GM23248 (cell line): ENCODE measurements at places on chromosomes 2 and 18. TPM values are rescaled to one million over a fixed set of nuclear protein-coding genes. Genes with fewer than 3 reads are reported as not detected.

GRCh38 chr18:48932822-48933510 is 17.8 kb downstream of the SMAD7 start:
- H3K27me3 ChIP-seq: no peaks in the 10 kb centered on the region
- H3K27ac ChIP-seq: peak overlapping the region; percentile 87
- DNase-seq: peak; percentile 64
- H3K4me1 ChIP-seq: peaks cover 92% of the 10 kb centered on the region

DNA sequence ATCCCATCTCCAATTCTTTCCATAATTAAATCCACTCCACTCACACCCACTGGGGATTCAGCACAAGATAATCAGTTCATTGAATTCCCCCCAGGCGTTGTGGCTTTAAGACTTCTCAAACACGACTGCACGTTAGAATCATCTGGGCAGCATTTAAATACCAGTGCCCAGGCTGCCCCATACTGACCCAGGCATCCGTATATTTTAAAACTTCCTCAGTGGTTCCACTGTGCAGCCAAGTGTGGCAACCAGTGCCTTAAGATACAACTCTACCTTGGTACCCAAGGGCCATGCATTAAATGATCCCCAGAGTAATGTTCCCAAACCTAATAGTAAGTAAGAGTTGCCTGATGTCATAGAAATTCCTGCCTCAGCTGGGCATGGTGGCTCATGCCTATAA is 54.3 kb upstream of the BZW1 start:
- no peaks in the 10 kb centered on the region for H3K36me3 ChIP-seq
- peak overlapping the region; percentile 22 for H3K27ac ChIP-seq
- no peak for DNase-seq
- H3K4me1 ChIP-seq: peaks cover 36% of the 10 kb centered on the region
- no peak overlapping the region for H3K4me3 ChIP-seq

- H3K4me1 ChIP-seq: peaks cover 33% of the 10 kb centered on the region
- H3K4me3 ChIP-seq: no peak overlapping the region
- peak; percentile 98 for DNase-seq
- no peaks in the 10 kb centered on the region for H3K27me3 ChIP-seq
These were observed 71.7 kb downstream of the HS1BP3 start for GRCh38 chr2:20578895-20579825.

DNA sequence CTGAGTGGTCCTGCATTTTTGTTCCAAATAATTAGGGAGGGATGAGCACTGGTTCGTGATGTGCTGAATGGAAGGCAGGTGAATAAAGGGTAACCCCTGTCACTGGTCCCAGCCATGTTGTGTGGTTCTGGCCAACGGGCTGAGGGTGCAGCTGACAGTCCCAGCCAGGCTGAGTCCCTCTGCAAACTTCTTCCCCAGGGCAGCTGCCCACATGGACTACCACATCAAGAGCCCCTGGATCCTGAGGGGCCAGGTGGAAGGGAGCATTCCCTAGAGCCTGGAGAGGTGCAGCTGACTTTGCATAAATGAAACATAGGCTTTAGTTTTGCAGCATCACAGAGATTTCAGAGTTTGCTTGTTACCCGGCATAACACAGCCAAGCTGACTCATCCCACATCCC is 219.8 kb upstream of the MYT1L start:
- DNase-seq: no peak
- H3K27me3 ChIP-seq: no peaks in the 10 kb centered on the region
- no peak overlapping the region for H3K4me3 ChIP-seq
- H3K4me1 ChIP-seq: no peaks in the 10 kb centered on the region
- H3K27ac ChIP-seq: no peak overlapping the region

- no peaks in the 10 kb centered on the region for H3K27me3 ChIP-seq
- peaks cover 18% of the 10 kb centered on the region for H3K4me1 ChIP-seq
- no peaks in the 10 kb centered on the region for H3K36me3 ChIP-seq
- no peak overlapping the region for H3K27ac ChIP-seq
- DNase-seq: no peak
These were observed 37.0 kb upstream of the YPEL5 start for GRCh38 chr2:30109856-30110255.

- H3K36me3 ChIP-seq: no peaks in the 10 kb centered on the region
- no peak overlapping the region for H3K27ac ChIP-seq
- peaks cover under 1% of the 10 kb centered on the region; the same call in 1 of the 2 replicates for H3K4me1 ChIP-seq
- no peak overlapping the region for H3K4me3 ChIP-seq
- H3K27me3 ChIP-seq: no peaks in the 10 kb centered on the region
These were observed 13.8 kb upstream of the YWHAQ start for GRCh38 chr2:9644603-9645002.

DNA sequence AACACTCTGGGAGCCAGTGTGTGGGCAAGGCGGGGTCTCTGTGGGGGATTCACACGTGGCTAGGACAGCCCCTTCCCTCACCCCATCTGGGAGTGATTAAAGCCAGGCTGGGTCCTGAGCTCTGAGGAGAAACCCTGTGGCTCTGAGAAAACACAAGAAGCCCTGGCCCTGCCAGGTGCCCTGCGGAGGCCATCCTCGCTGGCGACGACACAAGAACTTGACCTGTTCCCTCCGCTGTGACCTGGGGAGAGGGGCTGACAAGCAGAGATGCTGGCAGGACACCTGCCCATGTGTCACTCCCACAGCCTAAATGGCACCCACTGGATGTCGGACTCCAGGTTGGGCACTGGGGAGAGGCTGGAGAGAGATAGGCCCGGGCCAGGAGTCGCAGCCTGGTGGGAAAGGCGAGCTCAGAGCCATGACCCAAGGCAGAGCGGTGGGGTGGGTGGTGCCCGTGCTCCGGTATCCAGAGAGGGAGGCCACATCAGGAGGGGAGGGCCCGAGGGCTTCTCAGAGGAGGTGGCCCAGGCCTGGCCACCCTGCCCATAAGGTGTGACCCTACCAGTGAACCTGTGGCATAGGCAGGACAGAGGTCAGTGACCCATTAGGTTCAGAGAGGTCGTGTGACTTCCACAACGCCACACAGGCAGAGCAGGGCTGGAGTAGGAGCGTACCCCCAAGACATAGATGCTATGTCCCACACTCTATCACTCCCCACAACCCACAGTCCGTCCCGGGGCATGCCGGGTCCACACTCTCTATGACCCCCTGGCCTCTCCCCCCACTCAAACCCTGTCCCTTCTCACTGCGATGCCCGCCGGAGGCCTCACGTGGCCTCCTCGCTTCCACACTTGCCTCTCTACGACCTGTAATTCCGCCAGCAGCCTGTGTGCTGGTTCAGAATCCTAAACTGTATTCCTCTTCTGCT is 59.4 kb upstream of the HPCAL1 start:
- H3K36me3 ChIP-seq: no peaks in the 10 kb centered on the region
- H3K4me1 ChIP-seq: no peaks in the 10 kb centered on the region
- H3K4me3 ChIP-seq: no peak overlapping the region
- no peaks in the 10 kb centered on the region for H3K27me3 ChIP-seq

DNA sequence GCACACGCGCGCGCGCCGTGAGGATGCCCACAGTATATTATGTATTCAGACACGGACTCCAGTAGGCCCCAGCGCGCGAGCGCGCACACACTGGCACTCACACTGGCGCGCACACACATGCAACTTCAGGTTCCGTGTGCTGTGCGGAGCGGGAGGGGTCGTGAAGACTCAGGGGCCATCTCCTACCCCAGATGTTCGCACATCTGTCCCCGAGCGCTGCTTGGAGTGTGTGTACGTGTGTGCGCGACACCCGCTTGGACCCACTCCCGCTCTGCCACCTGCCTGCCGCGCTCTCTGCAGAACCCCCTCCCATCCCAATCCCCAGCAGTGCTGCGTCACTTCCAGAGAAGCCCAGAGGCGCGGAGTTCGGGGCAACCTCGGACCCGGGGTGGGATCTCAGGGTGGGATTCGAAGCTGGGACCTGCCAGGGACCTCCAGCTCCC is 2.6 kb downstream of the NRP2 start:
- DNase-seq: no peak
- no peaks in the 10 kb centered on the region for H3K36me3 ChIP-seq
- no peak overlapping the region for H3K27ac ChIP-seq
- no peaks in the 10 kb centered on the region for H3K27me3 ChIP-seq

DNA sequence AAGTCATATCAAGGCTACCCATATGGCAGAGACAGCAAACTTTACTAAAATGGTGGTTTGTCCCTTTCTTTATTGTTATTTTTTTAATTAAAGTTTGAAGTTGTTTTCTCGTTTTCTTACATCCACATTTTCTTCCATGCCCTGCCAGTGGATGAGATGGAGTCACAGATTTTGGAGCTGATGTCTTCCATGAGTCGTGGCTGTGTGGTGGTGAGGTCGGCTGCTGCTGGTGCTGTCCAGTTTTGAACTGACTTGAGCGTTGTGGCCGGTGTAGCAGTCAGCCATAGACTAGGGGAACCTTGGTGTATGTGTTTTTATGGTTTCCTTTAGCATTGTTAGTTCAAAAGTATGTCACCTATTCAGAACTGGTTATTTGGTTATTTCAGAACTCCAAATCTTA is 182.8 kb downstream of the SH3RF3 start:
- no peak overlapping the region for H3K27ac ChIP-seq
- H3K27me3 ChIP-seq: no peaks in the 10 kb centered on the region
- H3K36me3 ChIP-seq: no peaks in the 10 kb centered on the region
- no peak overlapping the region for H3K4me3 ChIP-seq
- no peaks in the 10 kb centered on the region for H3K4me1 ChIP-seq
- peak; percentile 41 for DNase-seq

- DNase-seq: peak; percentile 48
- no peak overlapping the region for H3K4me3 ChIP-seq
- no peaks in the 10 kb centered on the region for H3K27me3 ChIP-seq
- 0 out of 2 replicates have a peak, but pooled peaks cover 3% of the 10 kb centered on the region for H3K36me3 ChIP-seq
These were observed 109.8 kb downstream of the MAP3K20 start for GRCh38 chr2:173185437-173185836.

DNA sequence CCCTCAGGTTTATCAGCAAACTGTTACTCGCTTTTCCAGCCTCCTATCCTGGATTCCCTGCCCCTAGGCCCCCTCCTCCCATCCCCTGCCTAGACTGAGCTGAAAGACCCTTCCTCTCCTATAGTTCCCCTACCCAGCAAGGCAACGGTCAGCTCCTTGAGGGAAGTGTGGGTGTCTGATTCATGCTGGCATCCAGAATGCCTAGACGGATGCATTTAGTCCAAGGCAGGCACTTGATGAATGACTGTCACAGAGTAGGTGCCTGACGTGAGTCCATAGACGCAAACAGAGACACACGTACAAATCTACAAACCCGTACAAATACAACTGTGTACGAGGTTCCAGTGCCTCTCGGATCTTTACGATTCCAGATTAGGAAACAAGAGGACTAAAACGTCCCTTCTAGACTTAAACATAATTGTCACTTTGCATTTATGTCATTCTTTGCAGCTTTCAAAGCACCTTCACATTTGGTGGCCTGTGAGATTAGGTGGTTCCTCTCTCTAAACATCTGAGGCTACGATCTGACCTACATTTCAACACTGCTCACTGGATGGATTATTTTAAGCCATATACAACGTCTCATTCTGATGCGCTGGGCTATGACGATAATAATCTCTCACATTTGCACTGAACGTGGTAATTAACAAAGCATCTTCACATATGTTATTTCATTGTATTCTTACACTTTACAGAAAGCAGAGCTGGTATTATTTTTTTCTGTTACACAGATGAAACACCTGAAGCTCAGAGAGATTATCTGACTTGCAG is 36.7 kb downstream of the DNMT3A start:
- H3K4me1 ChIP-seq: peaks cover 13% of the 10 kb centered on the region; the same call in 1 of the 2 replicates
- no peaks in the 10 kb centered on the region for H3K27me3 ChIP-seq
- no peak for DNase-seq
- H3K36me3 ChIP-seq: no peaks in the 10 kb centered on the region
- H3K27ac ChIP-seq: no peak overlapping the region

- no peaks in the 10 kb centered on the region for H3K27me3 ChIP-seq
- H3K4me3 ChIP-seq: no peak overlapping the region
- no peak overlapping the region for H3K27ac ChIP-seq
- no peaks in the 10 kb centered on the region for H3K4me1 ChIP-seq
- no peak for DNase-seq
These were observed 12.9 kb downstream of the ADAM23 start for GRCh38 chr2:206456078-206456754.

GRCh38 chr2:73018188-73018825 is 53.2 kb downstream of the SFXN5 start:
- H3K36me3 ChIP-seq: no peaks in the 10 kb centered on the region
- no peak overlapping the region for H3K4me3 ChIP-seq
- no peaks in the 10 kb centered on the region for H3K27me3 ChIP-seq
- H3K4me1 ChIP-seq: peaks cover 15% of the 10 kb centered on the region
- no peak overlapping the region for H3K27ac ChIP-seq

- no peaks in the 10 kb centered on the region for H3K4me1 ChIP-seq
- no peak for DNase-seq
- H3K4me3 ChIP-seq: no peak overlapping the region
These were observed 50.8 kb downstream of the GBX2 start for GRCh38 chr2:236117401-236117800.

GRCh38 chr18:2847317-2848246 is 776 bp downstream of the EMILIN2 start:
- H3K4me3 ChIP-seq: peak overlapping the region; percentile 82
- H3K36me3 ChIP-seq: no peaks in the 10 kb centered on the region
- peak; percentile 68 for DNase-seq
- peaks cover 7% of the 10 kb centered on the region for H3K4me1 ChIP-seq
- H3K27me3 ChIP-seq: no peaks in the 10 kb centered on the region

DNA sequence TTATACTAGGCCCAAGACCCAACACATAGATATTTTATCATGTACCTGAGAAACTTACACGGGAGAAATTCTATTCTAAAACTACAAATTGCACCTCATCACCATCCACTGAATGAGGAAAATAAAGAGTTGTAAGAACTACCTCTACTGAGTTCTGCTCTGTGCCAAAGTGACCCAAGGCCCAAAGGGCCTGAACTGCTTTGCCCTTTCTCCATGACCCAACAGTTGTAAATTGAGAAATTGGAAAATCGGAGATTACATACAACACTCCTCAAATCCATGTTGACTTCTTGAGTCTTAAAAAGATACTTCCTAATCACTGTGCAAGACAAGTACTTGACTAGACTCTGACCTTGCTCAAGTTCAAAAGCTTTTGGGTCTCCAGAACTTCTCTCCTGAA is 8.8 kb downstream of the NR4A2 start:
- H3K27ac ChIP-seq: no peak overlapping the region
- no peak overlapping the region for H3K4me3 ChIP-seq
- 0 out of 2 replicates have a peak, but pooled peaks cover 7% of the 10 kb centered on the region for H3K36me3 ChIP-seq
- DNase-seq: no peak
- peaks cover 27% of the 10 kb centered on the region; the same call in 1 of the 2 replicates for H3K27me3 ChIP-seq

- H3K27me3 ChIP-seq: no peaks in the 10 kb centered on the region
- peak overlapping the region; percentile 98 for H3K27ac ChIP-seq
- peaks cover 51% of the 10 kb centered on the region for H3K36me3 ChIP-seq
These were observed 5.3 kb downstream of the FHL2 start for GRCh38 chr2:105393373-105394055.

- H3K27me3 ChIP-seq: no peaks in the 10 kb centered on the region
- no peak overlapping the region for H3K4me3 ChIP-seq
- DNase-seq: no peak
- H3K36me3 ChIP-seq: no peaks in the 10 kb centered on the region
These were observed 361.2 kb upstream of the HNRNPA3 start for GRCh38 chr2:176851200-176851888.

- H3K36me3 ChIP-seq: no peaks in the 10 kb centered on the region
- H3K27me3 ChIP-seq: peaks cover 17% of the 10 kb centered on the region; the same call in 1 of the 2 replicates
- H3K27ac ChIP-seq: no peak overlapping the region
- H3K4me1 ChIP-seq: peaks cover under 1% of the 10 kb centered on the region; the same call in 1 of the 2 replicates
- H3K4me3 ChIP-seq: no peak overlapping the region
These were observed 496.5 kb downstream of the PID1 start for GRCh38 chr2:228774548-228774947.

The VPS54 gene
- 12.9 and 17.5 TPM in 2 replicates for total RNA-seq

The CASP10 gene
- 5.1 and 5.2 TPM in 2 replicates for total RNA-seq

The KCNJ13 gene
- total RNA-seq: not detected in 2 replicates
